ENCODE measurements at places on chromosomes 2 and 18.
A peak's percentile ranks its signal among the peaks of the same experiment; 100 is the strongest.

DNA sequence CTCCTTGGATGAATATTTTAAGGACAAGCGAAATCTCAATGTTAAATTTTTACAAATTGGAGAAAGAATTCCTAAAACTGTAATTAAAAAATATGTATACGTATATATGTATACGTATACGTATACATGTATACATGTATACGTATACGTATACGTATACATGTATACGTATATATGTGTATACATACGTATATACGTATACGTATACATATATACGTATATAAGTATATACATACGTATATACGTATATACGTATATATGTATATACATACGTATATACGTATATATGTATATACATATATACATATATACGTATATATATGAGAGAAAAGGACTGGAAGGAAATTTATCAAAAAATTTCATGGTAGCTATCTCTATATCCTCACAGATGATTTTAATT lies 110.2 kb upstream of the ACKR3 start:
- DNase-seq = no peak

GRCh38 chr18:41444943-41445342 lies 510.1 kb upstream of the PIK3C3 start:
- no peak for DNase-seq

GRCh38 chr2:99365661-99366060 lies 28.5 kb downstream of the EIF5B start:
- no peak for DNase-seq

- DNase-seq = peak; percentile 86
Observed at GRCh38 chr2:108621087-108621559, 86.9 kb downstream of the LIMS1 start.

DNA sequence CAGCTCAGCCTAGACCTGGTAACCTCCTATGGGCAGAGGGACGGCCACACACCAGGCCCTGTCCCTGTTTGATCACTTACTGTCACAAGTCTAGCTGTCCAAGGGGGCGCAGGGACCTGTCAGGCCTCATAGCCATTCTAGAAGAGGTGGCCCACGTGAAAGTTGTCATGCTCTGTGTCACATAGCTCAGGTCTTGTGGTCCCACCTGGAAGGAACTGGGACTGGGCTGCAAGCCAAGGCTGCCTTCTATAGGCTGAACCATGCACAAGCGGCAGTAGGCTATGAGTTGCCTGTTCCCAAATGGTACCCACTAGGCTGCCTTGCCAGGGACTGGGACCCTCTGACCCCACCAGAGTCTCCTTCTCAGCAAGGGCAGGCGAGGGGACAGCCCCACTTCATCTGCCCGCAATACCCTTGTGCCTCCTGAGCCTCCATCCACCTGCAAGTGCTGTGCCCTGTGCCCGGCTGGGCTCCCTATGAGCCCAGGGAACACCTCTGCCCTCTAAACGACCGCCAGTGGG lies 177.5 kb downstream of the ANAPC1 start:
- DNase-seq = no peak

DNA sequence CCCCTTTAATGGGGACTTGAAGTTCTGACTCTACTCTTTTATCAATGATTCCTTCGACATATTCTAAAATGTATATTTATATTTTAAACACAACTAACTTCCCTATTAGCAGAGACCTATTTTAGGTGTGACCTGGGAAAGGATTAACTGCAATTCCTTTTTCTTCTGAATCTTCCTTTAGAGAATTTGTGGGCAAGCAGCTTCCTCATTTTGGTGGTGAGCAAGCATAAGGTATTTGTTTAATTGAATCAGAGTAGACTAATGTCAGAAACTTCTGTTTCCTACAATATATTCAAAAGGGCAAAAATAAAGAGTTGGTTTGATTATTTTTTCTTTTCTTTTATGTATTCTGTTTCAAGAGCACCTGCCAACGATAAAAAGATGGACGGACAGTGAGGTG lies 237.0 kb downstream of the IKZF2 start:
- DNase-seq = no peak

All from CD4-positive, alpha-beta memory T cell (primary cell).